ENCODE measurements at places on chromosomes 12 and 14.

GRCh38 chr12:120101182-120101581, 15.4 kb downstream of the RAB35 start:
- DNase-seq = no peak

- DNase-seq = peak; percentile 86
These were observed 146.4 kb downstream of the FOXN3 start for GRCh38 chr14:89270439-89271227.

DNA sequence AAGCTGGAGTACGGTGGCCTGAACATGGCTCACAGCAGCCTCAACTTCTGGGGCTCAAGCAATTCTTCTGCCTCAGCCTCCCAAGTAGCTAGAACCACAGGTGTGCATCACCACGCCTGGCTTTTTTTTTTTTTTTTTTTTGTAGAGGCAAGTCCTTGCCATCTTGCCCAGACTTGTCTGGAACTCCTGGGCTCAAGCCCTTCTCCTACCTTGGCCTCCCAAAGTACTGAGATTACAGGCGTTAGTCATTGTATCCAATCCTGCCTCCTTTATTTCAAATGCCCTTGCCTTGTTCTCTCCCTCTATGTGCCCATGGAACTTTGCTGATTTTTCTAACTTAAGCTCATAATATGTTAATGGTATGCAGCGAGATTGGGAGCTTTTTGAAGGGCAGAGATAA, 49.2 kb upstream of the PRICKLE1 start:
- no peak for DNase-seq

DNA sequence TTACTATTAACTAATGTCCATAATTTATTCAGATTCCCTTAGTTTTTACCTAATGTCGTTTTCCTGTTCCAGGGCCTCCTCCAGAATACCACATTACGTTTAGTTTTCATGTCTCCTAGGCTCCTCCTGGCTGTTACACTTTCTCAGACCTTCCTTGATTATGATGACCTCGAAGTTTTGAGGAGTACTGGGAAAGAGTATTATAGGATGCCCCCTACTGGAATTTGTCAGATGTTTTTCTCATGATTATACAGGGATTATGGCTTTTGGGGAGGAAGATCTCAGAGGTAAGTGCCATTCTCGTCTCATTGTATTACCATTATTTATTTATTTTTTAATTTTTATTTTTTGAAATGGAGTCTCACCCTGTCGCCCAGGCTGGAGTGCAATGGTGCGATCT, 17.7 kb upstream of the C1S start:
- peak; percentile 20 for DNase-seq

GRCh38 chr12:117363953-117364486, 2.6 kb upstream of the NOS1 start:
- no peak for DNase-seq

DNA sequence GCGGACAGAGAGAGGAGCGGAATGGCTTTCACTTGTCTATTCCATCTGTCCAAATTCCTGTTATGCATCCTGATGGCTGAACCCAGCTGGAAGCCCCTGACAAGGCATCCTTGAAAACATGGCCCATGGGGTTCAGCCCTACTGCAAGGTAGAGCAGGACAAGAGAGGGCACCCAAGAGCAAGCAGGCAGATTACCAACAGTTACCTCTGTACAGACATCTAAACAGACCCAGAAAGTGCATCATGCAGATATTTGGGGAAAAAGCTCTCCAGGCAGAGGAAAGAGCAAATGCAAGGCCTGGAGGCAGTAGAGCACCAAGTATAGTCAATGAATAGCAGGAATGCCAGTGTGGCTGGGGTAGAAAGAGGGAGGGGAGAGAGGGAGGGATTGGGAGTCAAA, 407.5 kb downstream of the PCNX1 start:
- no peak for DNase-seq

- DNase-seq = no peak
These were observed 41.6 kb downstream of the KCNK10 start for GRCh38 chr14:88281447-88281846.

DNA sequence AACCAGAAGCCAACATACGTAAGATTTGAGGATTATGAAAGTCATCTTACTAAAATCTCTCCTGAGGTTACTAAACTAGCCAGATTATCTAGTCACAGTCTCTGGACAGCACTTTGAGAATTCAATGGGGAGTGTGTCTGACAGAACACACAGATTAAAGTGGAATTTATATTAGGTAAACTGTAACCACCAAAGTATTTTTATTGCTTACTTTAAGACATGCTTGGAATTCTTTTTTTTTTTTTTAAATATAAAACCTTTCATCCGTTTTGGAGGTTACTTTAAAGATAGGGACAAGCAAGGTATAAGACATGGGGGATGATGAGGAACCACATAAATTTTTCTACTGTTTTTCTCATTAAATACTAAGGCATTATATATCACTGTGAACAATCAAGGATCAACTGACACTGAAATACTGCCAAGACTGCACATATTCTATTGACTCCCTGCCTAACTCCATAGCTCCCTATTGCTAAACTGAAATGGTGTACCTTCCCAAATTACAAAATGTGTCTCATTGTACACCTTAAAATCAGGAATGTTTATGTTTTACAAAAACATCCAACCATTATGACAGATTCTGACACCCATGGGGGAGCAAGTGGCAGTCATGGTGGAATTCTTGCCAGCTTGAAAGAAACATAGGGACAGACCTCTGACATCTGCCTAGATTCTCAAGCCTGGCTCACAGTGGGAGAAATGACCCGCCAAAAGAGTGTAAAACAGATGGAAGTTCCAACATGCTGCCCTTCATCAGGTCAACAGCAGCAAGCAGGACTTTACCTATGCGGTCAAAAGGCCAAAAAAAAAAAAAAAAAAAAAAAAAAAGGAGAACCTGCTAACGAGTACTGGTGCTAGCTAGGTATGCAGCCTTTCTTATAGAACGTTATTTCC, 239.3 kb downstream of the MED13L start:
- no peak for DNase-seq

GRCh38 chr14:81178063-81178462, 42.7 kb downstream of the GTF2A1 start:
- DNase-seq = no peak

DNA sequence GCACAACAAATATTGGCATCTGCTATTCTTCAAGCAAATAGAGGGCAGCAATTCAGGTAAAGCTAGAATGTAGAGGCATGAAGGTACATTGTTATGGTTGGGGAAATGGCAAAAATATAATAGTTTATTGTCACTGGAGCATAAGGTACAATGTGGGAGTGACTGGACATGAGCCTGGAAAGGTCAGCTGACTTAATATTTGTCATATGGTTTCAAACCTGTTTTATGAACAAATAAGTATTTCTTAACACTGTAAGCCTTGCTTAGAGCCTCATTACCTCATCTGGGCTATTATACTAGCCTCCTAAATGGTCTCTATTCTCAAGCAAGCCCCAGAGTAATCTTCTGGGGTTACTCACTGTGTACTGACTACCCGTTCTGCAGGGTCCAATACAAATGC, 33.7 kb downstream of the FAM177A1 start:
- DNase-seq = no peak

GRCh38 chr14:59863806-59864525, 6.6 kb downstream of the RTN1 start:
- no peak for DNase-seq

DNA sequence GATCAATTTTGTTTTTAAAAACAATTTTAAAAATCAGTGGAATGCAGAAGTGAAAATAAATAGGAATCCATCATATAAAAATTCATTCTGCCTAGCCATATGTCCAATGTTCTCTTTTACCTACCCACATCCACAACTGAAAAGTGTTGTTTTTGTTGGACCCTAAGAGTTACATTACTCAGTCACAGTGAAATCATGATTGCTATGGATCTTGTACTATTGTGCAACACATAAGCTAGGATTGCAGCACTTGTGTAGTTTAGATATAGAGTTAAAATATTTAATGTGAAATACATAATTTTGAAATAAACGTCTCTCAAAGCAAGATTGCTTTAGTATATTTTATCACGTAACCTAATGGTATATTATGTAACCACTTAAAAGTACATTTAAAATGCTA, 213.3 kb upstream of the CLEC14A start:
- no peak for DNase-seq

DNA sequence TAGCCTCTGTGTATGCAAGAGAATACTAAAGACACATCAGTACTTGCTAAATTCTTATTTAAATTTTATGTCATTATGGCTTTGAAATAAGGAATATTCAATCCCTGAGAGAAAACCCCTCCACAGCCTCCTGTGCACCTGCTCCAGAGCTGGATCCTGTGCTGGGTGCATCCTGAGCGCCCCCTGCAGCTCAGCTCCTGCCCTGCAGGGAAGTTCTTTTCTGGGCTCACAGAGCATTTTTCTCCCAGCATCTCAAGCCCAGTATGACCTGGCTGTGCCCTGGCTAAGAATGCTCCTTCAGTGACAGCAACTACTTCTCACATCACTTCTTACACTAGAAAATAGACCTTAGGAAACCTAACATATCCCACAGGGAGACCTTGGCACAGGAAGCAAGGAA, 1211.7 kb downstream of the TMEM121 start:
- DNase-seq = no peak

- no peak for DNase-seq
These were observed 297.1 kb upstream of the TBX3 start for GRCh38 chr12:114981036-114981435.

GRCh38 chr14:38184132-38184531, 23.6 kb upstream of the SSTR1 start:
- no peak for DNase-seq

- no peak for DNase-seq
These were observed 3.0 kb downstream of the TNFAIP2 start for GRCh38 chr14:103126088-103126872.

DNA sequence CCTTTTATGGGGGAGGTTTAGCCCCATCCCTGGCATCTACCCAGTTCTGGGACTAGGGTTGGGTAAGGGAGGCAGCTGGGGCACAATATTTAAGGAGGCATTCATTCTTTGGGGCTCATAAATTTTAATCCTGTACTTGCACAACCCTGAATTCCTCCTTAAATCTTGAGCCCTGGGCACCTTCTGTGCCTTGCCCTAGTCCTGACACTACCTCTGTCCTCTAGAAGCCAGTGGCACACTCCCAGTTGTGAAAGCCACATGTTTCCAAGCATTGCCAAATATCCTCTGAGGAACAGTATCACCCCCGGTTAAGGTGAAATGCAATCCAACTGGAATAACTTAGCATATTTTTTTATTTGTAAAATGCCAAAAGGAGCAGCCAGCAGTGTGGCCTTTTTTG, 36.6 kb downstream of the SLC16A7 start:
- no peak for DNase-seq

- DNase-seq = no peak
These were observed 152.7 kb downstream of the DPF3 start for GRCh38 chr14:72740966-72741825.

DNA sequence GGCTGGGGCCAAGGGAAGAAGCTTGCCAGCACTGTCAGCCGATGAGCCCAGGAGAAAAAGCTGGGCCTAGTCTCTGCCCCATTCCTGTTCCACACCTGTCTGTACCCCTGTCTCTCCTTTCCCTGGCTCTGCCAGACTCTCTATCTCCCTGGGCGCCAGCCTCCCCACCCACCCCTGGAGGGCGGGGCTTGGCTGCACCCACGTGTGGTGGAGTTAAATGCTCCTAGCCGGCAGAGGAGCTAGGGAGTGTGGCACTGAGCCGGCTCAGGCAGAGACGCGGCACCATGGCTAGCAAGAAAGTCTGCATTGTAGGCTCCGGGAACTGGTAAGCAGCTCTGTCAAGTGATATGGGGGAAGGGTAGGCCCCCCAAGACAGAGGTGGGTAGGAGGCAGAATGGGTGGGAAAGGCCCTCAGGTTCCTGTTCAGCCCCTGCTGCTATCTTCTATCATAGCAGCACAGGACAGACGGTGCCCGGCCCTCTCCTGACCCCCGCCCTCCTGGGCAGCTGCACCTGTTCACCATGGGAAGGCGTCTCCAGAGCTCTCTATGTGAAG, at the start of gene GPD1:
TSS of gene GPD1 (plus strand) at position 242 of the 555 bp plus-strand sequence. CDS start at position 285, 43 bp downstream.
- no peak for DNase-seq

GRCh38 chr14:101859958-101860357, 98.4 kb downstream of the PPP2R5C start:
- no peak for DNase-seq

- no peak for DNase-seq
These were observed 113.4 kb downstream of the RALGAPA1 start for GRCh38 chr14:35695647-35696046.

DNA sequence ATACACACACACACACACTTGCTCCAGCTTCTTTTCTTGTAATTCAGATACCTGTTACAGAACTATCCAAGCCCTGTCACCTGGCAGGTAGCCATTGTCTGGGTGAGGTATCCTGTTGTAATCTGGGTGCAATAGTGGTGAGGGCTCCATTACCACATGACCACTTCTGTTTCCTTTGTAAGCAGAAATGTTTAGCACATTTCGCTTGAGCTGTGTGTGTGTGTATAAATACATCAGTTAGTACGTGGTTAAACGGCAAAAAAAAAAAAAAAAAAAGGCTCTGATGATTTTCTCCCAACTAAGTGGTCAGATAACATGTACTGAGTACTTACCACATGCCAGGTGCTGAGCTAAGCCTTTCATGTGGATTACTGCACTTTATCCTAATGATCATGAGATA, 129.3 kb upstream of the SSTR1 start:
- no peak for DNase-seq

DNA sequence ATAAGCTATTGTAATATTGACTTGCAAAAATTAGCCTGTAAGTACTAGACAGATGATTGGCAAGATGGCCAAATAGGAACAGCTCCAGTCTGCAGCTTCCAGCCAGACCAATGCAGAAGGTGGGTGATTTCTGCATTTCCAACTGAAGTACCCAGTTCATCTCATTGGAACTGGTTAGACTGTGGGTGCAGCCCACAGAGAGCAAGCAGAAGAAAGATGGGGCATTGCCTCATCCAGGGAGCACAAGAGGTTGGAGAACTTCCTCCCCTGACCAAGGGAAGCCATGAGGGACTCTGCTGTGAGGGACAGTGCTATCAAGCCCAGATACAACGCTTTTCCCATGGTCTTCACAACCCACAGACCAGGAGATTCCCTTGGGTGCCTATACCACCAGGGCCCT, 16.0 kb upstream of the SPATA7 start:
- no peak for DNase-seq

GRCh38 chr12:7068240-7068993, 7.9 kb downstream of the C1S start:
- no peak for DNase-seq

GRCh38 chr14:31668348-31668747, 107.1 kb downstream of the NUBPL start:
- no peak for DNase-seq

DNA sequence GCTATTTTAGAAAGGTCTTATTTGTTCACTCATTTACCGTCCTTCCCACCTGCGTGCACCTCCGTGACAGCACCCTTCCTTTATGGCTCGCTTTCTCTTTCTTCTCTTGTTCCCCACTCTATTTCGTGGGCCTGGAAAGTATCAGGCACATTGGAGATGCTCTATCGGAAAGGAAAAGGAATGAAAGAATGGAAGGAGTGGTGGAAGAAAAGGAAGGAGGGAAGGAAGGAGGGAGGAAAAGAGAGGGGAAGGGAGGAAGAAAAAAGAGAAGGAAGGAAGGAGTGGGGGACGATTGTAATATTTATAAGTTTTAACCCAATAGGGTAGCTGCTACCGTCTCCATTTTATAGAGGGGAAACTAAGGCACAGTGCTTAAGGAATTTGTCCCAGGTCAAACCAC, 363.4 kb downstream of the CACNA1C start:
- no peak for DNase-seq
